Naive B cell (primary cell): ENCODE measurements at places on chromosomes 6 and 20. TPM values are rescaled to one million over a fixed set of nuclear protein-coding genes. Genes with fewer than 3 reads are reported as not detected.

GRCh38 chr6:131013495-131013894 lies 49.5 kb downstream of the EPB41L2 start:
- no peak overlapping the region for H3K4me3 ChIP-seq
- H3K36me3 ChIP-seq, result peaks cover 16% of the 10 kb centered on the region
- no peak for DNase-seq
- H3K27me3 ChIP-seq, result no peaks in the 10 kb centered on the region

DNA sequence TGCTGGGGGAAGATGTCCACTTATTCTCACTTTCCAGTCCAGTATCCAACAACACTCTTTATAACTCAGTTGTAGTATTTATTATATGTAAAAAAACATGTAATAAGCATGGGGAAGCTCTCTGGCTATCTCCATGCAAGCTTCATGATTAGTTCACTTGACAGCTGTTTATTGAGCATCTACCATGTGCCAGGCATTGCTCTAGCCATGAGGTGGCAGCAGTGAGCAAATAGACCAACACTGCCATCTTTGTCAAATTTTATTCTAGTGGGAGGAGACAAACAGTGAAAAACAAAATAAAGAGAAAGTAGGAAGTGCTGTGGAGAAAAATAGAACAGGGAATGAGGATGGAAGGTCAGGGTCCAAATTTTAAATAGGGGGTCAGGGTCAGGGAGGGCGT lies 131.8 kb downstream of the CFAP61 start:
- no peak overlapping the region for H3K27ac ChIP-seq
- DNase-seq, result no peak
- no peak overlapping the region for H3K4me3 ChIP-seq
- no peaks in the 10 kb centered on the region for H3K36me3 ChIP-seq

GRCh38 chr6:56961151-56961550 lies 6.2 kb downstream of the BEND6 start:
- no peaks in the 10 kb centered on the region for H3K4me1 ChIP-seq
- H3K4me3 ChIP-seq, result no peak overlapping the region
- no peaks in the 10 kb centered on the region for H3K36me3 ChIP-seq
- DNase-seq, result no peak

DNA sequence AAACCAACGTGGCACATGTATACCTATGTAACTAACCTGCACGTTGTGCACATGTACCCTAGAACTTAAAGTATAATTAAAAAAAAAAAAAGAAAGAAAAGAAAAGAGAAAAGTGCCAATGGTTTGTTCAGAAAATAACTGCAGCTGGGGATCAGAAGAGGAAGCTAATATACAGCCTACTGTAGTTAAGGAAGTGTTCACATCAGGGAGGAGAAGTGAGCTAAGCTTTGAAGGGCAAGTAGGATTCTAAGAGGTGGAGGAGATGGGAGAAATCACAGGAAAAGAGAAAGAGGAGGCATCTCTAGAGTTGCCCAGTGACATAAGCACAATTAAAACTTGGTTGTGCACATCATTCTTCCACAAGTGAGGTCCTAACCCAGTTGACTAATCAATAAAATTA lies 214.4 kb upstream of the DTNBP1 start:
- no peak overlapping the region for H3K4me3 ChIP-seq
- no peaks in the 10 kb centered on the region for H3K27me3 ChIP-seq
- DNase-seq, result no peak

GRCh38 chr6:1865585-1865984 lies 255.9 kb downstream of the FOXC1 start:
- H3K27me3 ChIP-seq, result no peaks in the 10 kb centered on the region
- no peaks in the 10 kb centered on the region for H3K36me3 ChIP-seq
- peaks cover 19% of the 10 kb centered on the region for H3K4me1 ChIP-seq
- DNase-seq, result no peak

DNA sequence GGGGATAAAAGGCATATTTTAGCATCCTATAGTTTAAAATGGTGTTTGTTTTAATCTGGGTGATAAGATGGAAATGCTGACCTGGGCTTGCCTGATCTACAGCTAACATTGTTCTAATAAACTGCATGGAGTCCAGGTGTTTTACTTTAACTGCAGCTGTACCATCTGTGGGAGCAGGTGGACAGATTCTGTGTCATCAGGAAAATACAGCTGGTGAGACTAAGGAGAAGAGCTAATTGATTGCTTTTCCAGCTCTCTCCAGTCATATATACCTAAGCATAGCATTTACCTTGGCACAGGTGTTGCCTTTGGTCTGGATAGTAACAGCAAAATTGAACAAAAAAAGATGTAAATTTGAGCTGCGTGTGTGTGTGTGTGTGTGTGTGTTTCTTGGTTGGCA lies 31.6 kb downstream of the CBFA2T2 start:
- H3K27ac ChIP-seq, result no peak overlapping the region
- peaks cover 18% of the 10 kb centered on the region for H3K4me1 ChIP-seq
- H3K36me3 ChIP-seq, result no peaks in the 10 kb centered on the region
- no peak for DNase-seq
- no peaks in the 10 kb centered on the region for H3K27me3 ChIP-seq

GRCh38 chr6:127190552-127190951 lies 72.1 kb downstream of the RSPO3 start:
- H3K36me3 ChIP-seq, result no peaks in the 10 kb centered on the region
- no peaks in the 10 kb centered on the region for H3K27me3 ChIP-seq
- H3K27ac ChIP-seq, result no peak overlapping the region
- no peak for DNase-seq
- H3K4me1 ChIP-seq, result no peaks in the 10 kb centered on the region

GRCh38 chr20:63518946-63519667 lies 1.5 kb upstream of the PPDPF start:
- DNase-seq, result no peak
- peaks cover 8% of the 10 kb centered on the region for H3K4me1 ChIP-seq
- H3K27ac ChIP-seq, result no peak overlapping the region
- H3K36me3 ChIP-seq, result peaks cover 6% of the 10 kb centered on the region

DNA sequence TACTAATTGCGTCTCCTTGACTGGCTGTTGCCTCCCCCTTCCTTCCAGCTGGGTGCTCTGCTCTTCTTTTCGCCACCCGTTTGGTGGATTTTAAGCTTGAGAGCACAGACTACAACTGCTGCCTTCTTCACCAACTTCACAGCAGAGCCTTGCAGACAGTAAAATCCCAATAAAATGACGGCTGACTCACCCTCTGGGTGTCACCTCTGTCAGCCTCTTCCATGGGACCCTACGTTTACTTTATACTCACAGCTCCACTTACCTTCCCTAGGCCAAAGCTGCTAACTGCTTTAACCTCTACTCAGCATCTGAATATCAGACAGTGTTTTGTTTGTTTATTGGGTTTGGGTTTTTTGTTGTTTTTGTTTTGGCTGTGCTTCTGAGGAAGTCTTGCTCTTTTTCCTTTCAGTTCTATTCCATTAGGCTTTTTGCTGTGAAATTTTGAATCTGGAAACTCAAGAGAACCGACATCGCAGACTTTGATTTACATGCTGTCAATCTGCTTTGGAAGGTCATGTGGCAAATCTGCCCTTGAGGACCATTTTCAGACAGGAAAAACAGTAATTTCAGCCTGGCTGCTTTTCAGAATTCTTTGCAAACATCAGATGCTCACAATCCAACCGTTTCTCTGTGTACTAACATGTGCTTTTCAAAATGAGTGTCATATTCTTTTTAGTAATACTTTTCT lies 2.4 kb downstream of the AGPAT4 start:
- H3K27me3 ChIP-seq, result no peaks in the 10 kb centered on the region
- H3K4me1 ChIP-seq, result peaks cover 15% of the 10 kb centered on the region
- H3K4me3 ChIP-seq, result no peak overlapping the region
- DNase-seq, result no peak

Gene SLC32A1
- not detected for polyA plus RNA-seq

Gene GPR63
- polyA plus RNA-seq, result not detected

Gene RBPJL
- polyA plus RNA-seq, result not detected

DNA sequence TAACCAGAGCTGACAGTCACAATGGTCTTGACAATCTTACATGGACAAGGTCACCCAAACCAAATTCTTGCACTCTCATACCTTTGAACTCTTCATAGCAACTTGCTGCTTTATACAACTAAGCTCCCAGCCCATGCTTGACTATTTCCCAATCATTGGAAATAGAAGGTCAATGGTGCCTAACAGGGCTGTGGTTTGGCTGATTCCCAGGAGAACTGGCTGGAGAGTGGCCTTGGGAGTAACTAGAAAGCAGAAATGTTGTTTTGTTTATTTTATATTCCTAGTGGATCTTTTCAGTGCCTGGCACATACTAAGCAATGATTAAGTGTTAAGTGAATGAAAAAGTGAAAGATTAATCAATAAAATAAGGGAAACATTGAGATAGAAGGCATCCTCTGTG lies 3.0 kb downstream of the SPINT4 start:
- peaks cover 31% of the 10 kb centered on the region for H3K27me3 ChIP-seq
- DNase-seq, result no peak
- no peaks in the 10 kb centered on the region for H3K36me3 ChIP-seq
- H3K4me3 ChIP-seq, result no peak overlapping the region

GRCh38 chr6:139801571-139802321 lies 427.3 kb upstream of the CITED2 start:
- H3K27ac ChIP-seq, result no peak overlapping the region
- peaks cover 15% of the 10 kb centered on the region for H3K27me3 ChIP-seq
- no peak for DNase-seq

GRCh38 chr6:148969603-148970061 lies 222.8 kb downstream of the UST start:
- no peaks in the 10 kb centered on the region for H3K27me3 ChIP-seq
- H3K27ac ChIP-seq, result no peak overlapping the region
- peaks cover 20% of the 10 kb centered on the region for H3K4me1 ChIP-seq
- peaks cover 7% of the 10 kb centered on the region for H3K36me3 ChIP-seq
- H3K4me3 ChIP-seq, result no peak overlapping the region

GRCh38 chr20:22652681-22653588 lies 68.6 kb upstream of the FOXA2 start:
- no peak overlapping the region for H3K27ac ChIP-seq
- no peak for DNase-seq
- no peaks in the 10 kb centered on the region for H3K4me1 ChIP-seq
- H3K27me3 ChIP-seq, result peaks cover 14% of the 10 kb centered on the region
- no peaks in the 10 kb centered on the region for H3K36me3 ChIP-seq

Gene ADGRF5
- polyA plus RNA-seq, result not detected

GRCh38 chr6:79385333-79385732 lies 150.9 kb upstream of the HMGN3 start:
- DNase-seq, result no peak
- H3K4me1 ChIP-seq, result no peaks in the 10 kb centered on the region
- no peak overlapping the region for H3K4me3 ChIP-seq
- H3K27me3 ChIP-seq, result no peaks in the 10 kb centered on the region
- no peaks in the 10 kb centered on the region for H3K36me3 ChIP-seq

Gene PRDM13
- polyA plus RNA-seq, result not detected

Gene PLAGL1
- polyA plus RNA-seq, result 12.5 TPM

- DNase-seq, result no peak
- H3K4me3 ChIP-seq, result no peak overlapping the region
- H3K36me3 ChIP-seq, result no peaks in the 10 kb centered on the region
- peaks cover 13% of the 10 kb centered on the region for H3K4me1 ChIP-seq
- H3K27ac ChIP-seq, result no peak overlapping the region
Measured at GRCh38 chr20:63967330-63968135, 2.2 kb downstream of the ZNF512B start.

DNA sequence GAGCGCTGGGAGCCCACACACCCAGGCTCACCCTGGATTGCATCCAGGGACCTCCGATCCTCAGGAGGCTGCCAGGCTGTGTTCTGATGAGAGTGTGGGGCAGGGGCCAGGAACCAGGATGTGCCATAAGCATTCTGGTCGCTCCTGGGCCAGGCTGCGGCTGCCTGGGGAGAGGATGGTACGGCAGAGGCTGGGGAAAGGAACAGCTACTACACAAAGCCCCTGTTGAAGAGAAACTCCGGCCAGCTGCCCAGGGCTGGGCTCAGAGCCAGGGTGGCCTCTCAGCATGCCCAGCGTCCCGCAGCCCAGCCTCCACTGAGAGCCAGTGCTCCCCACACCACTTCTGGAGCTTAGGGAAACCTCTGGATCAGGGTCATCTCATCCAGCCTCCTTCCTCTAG lies 21.7 kb upstream of the OCSTAMP start:
- no peak for DNase-seq
- peaks cover 32% of the 10 kb centered on the region for H3K27me3 ChIP-seq
- H3K36me3 ChIP-seq, result no peaks in the 10 kb centered on the region
- no peak overlapping the region for H3K27ac ChIP-seq

DNA sequence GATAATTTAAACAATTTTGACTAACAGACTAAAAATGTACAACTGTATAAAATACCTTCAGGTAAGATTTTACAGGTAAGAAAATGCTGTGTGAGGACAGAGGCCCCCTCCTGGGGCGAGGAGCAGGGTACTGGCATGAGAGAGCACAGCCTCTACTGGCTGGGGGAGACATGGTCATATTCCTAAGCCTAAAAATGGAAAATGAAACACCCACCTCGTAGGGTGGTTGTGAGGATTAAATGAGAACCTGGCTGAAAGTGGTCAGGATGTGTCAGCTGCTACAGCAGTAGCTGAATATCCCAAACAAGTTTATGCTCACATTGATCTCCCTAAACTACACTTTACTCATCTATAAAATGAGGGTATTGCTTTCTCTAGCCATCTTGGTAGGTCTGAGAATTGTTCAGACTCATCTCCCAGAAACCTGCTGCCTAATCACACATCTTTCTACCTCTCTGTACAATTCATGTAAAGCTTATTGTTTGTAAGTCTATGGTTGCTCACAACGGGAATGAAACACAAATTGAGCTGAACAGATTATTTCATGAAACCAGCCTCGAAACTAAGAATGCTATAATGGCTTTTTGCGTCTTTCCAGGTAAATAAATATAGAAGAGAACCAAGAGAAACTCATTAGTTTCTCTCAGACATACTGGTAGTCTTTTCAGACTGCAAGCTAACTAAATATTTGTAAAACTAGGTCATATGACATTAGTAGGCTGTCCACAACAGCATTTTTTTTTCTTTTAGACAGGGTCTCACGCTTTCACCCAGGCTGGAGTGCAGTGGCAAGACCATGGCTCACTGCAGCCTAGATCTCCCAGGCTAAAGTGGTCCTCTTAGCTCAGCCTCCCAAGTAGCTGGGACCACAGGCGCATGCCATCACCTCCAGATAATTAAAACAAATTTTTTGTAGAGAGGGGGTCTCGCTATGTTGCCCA lies 69.6 kb downstream of the POPDC3 start:
- H3K36me3 ChIP-seq, result no peaks in the 10 kb centered on the region
- no peaks in the 10 kb centered on the region for H3K4me1 ChIP-seq
- H3K4me3 ChIP-seq, result no peak overlapping the region
- no peak overlapping the region for H3K27ac ChIP-seq
- H3K27me3 ChIP-seq, result peaks cover 18% of the 10 kb centered on the region

GRCh38 chr6:23797041-23797440 lies 329.0 kb upstream of the NRSN1 start:
- H3K4me1 ChIP-seq, result no peaks in the 10 kb centered on the region
- H3K27me3 ChIP-seq, result no peaks in the 10 kb centered on the region
- no peak overlapping the region for H3K27ac ChIP-seq
- no peak overlapping the region for H3K4me3 ChIP-seq
- no peaks in the 10 kb centered on the region for H3K36me3 ChIP-seq

- no peaks in the 10 kb centered on the region for H3K27me3 ChIP-seq
- H3K4me3 ChIP-seq, result peak overlapping the region; percentile 47
- H3K36me3 ChIP-seq, result no peaks in the 10 kb centered on the region
Measured at GRCh38 chr6:8432614-8433013, 2.7 kb downstream of the SLC35B3 start.

GRCh38 chr20:4973330-4974097 lies 27.8 kb downstream of the SLC23A2 start:
- peaks cover 32% of the 10 kb centered on the region for H3K4me1 ChIP-seq
- H3K27me3 ChIP-seq, result no peaks in the 10 kb centered on the region
- peak overlapping the region; percentile 57 for H3K4me3 ChIP-seq
- no peaks in the 10 kb centered on the region for H3K36me3 ChIP-seq

GRCh38 chr6:122400462-122401089 lies 1.1 kb downstream of the HSF2 start:
- H3K27ac ChIP-seq, result peak overlapping the region; percentile 5
- no peaks in the 10 kb centered on the region for H3K36me3 ChIP-seq
- DNase-seq, result no peak
- peaks cover 27% of the 10 kb centered on the region for H3K4me1 ChIP-seq
- H3K4me3 ChIP-seq, result peak overlapping the region; percentile 97
- H3K27me3 ChIP-seq, result no peaks in the 10 kb centered on the region

Gene IFNGR1
- polyA plus RNA-seq, result 62.8 TPM
